ENCODE measurements at places on chromosomes 5 and 9.

GRCh38 chr5:75189353-75189752 lies 47.3 kb downstream of the ANKRD31 start:
- DNase-seq: no peak

- no peak for DNase-seq
Measured at GRCh38 chr5:139138809-139139208, 59.4 kb downstream of the SIL1 start.

GRCh38 chr5:124936626-124936933 lies 190.1 kb upstream of the ZNF608 start:
- DNase-seq: no peak

DNA sequence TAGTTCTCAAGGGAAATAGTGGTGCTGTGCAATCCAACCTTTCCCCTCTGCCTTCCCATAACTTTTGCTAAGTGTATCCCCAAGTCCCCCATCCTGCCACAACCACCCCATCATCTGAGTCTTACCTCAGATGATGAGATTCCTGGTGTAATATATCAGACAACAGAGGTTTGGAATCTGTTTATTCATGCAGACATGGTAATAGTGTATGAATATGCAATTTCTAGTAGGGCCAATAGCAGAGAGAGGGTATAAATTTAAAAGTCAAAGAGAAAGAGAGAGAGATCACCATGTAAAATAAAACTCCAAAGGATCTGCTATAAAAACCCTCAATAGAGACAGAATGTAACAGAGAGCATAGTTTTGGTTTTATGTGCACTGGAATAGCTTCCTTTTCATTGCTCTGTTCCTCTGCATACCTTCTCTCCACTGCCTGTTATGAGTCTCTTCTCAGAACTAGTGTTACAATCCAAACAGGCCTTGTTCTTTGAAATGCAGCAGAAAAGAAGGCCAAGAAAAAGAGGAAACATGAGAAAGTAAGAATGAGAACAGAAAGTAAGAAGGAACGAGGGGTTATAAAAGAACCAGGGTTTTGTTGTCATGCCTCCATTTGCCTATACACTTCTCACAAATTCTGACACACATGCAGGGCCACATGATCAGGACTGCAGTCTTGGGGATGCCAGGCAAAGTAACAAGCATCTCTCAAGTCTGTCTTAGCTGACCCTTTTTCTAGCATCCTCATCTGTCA lies 278.0 kb downstream of the CETN3 start:
- DNase-seq: no peak

GRCh38 chr9:35944841-35945240 lies 13.1 kb downstream of the OR2S2 start:
- DNase-seq: no peak

- DNase-seq: no peak
Measured at GRCh38 chr9:89808756-89809181, 204.0 kb downstream of the GADD45G start.

GRCh38 chr5:178869577-178869976 lies 9.8 kb downstream of the ZNF354B start:
- DNase-seq: no peak

DNA sequence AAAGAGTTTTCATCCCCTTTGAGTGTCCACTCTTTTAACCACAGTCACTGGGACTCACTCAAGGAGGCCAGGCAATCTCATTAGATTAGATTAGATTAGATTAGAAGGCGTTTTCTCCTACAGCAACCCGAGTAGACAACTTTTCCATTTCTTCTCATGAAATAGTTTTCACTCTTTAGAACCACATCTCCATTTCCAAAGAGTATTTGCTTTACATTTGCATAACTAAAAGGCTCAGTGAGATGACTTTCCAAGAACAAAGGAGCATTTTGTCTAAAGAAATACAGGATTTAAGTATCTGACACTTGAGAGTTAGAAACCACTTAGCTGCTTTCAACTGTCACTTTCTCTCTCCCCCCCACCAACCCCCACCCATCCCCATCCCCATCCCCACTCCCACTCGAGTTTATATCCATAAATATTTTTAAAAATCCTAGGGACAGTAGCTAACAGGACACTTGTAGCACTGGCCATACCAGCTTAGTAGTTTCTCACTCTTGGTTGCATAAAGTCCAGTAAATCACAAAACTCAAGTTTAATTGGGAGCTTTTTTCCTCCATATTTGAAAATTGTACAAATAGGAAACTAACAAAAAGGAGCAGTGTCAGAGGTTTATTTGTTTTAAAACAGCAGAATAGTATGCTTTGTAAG lies 2202.9 kb upstream of the WWC1 start:
- no peak for DNase-seq

DNA sequence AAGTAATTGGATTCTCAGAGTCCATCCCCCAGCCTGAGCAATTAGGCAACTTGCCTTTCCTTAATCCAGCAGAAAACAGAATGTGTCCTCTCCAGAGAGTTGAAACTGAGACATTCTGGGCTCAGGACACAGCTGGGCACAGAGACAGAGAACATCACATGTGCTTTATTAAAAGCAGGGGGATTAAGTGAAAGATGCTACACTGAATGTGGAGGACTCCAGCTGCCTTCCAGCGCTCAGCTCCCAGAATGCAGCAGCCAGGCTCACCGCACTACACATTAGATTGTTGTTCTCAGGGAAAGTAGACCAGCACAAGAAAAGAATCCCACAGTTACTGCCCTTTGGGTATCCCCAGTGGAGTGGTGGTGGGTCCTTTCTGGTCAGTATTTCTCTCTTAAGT lies 141.6 kb upstream of the IL12B start:
- DNase-seq: no peak

DNA sequence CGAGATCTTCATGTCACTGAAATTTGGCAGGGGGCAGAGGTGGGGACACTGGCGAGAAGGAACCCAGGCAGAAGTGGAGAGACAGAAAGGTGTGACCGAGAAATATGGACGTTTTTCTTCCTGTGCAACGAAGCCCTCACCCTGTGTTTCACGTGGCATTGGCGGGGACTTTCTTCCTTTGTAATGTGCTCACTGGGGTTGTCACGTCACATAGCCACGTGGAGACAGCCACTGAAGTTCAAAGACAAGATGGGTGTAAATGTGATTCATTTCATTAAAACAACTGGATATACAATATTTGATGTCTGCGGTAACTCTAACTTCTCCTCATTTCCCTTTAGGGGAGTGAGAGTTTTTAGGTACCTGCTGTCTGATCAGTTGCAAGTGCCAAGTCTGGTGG lies 225.7 kb downstream of the FSTL4 start:
- no peak for DNase-seq

- DNase-seq: no peak
Measured at GRCh38 chr9:34876096-34876495, 82.0 kb upstream of the PHF24 start.

DNA sequence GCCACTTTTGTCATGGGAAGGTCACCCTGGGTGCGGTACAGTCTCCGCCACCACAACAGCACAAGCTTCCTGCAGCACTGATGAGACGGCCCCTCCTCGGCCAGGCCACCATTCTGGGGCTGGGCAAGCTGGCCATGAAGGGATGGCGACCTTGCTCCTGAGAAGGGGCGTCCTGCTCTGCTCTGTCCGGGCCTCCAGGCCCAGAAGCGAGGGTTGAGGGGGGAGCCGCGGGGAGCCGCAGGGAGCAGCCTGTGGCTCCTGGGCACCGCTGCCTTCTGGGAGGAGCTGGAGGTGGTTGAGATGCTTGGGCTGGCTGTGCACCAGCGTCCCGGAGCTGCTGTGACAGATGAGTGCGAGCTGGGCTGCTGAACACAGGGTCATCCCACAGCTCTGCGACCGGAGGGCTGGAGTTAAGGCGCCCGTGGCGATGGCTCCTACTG lies 84.3 kb upstream of the RAPGEF1 start:
- no peak for DNase-seq

DNA sequence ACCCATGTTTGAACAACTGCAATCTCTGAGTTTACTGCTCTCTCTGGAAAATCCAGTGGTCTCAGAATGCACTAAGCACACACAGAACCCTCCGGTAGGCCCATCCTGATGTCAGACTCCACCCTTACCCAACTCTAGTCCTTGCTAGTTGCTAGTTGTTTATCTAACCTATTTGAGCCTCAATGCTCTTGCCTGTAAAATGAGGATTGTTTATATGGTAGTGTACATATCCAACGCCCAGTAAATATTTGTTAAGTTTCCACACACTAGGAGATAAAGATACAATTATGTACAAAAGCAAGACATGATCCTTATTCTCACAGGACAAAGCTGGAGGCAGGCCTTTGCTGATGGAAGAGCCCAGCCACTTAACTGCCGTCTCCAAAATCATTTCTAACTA lies 192.2 kb downstream of the SPOCK1 start:
- DNase-seq: no peak

DNA sequence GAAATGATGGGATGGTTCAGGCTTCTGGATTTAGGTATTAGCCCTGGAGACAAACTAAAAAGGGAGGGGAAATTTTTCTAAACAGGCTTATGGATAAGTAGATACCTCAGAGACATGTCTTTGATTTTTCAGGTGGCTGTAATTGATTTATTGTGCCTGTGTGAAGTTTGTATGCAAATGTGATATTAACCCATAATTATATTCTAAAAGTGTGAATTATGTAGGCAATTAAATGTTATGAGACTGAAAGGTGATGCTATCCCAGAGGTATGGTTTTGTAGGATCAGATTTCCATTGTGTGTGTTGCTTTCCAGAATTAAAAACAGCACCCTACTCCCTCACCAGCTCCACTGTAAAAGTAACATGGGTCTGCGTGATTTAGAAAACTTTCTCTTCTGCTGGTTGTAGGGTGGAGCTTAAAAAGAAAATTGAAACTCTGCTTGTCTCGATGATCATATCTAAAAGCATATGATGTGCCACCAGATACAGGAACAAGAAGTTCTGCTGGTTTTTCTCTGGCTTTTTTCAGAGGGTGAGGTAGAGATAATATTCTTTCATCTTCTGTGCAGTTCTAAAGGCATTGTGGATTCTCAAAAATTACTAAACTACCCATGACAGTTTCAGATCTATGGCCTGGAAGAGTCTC lies 71.8 kb upstream of the TAF11L2 start:
- no peak for DNase-seq

DNA sequence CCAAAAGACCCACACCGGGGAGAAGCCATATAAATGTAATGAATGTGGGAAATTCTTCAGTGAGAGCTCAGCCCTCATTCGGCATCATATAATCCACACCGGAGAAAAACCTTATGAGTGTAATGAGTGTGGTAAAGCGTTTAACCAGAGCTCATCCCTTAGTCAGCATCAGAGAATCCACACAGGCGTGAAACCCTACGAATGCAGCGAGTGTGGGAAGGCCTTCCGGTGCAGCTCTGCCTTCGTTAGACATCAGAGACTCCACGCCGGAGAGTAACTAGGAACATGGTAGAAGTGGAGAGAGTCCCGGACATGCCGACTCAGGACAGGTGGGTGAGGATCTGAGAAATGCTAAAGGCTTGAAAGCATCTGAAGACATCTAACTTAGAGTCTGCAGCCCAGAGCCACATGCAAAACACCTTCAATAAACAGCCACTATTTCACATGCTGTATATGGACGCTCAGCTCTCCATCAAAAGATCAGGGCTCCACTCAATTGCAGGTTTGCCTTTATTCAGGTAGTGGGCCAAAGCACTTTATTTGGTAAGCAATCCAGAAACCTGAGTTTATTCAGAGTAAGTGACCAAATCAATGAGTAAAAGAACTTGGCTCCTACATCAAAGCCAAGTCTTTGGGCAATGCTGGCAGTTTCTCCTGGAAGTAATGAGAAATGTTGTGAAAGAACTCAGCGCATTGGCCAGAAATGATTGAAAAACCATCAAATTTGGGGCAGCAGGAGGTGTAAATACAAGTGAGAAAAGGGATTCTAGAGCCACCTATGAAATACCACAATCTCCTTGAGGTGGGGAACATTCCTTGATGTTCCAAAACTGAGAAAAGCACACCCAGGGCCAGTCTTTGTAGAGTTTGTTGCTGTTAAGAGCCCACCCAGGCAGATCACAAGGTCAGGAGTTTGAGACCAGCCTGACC lies 6.0 kb downstream of the RPL12 start:
- no peak for DNase-seq

- no peak for DNase-seq
Measured at GRCh38 chr9:76155361-76155760, 238.9 kb downstream of the RFK start.

DNA sequence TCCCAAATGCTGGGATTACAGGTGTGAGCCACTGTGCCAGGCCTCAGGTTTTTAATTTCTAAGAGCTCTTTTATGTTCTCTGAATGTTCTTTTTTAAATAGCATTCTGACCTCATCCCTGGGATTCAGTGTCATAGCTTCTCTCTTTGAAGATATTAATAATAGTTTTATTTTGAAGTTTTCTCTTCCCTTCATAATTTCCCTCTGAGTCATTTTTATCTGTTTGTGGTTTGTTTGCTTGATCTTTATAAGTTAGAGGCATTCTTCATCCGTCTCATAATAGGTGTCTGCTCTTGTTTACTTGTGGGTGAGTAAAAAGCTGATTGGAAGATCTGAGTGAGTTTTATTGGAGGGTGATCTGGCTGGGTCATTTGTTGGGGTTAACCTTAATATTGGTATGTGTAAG lies 12.5 kb upstream of the MAMDC2 start:
- no peak for DNase-seq

GRCh38 chr5:149367249-149367971 lies 9.6 kb downstream of the PCYOX1L start:
- peak; percentile 22 for DNase-seq

DNA sequence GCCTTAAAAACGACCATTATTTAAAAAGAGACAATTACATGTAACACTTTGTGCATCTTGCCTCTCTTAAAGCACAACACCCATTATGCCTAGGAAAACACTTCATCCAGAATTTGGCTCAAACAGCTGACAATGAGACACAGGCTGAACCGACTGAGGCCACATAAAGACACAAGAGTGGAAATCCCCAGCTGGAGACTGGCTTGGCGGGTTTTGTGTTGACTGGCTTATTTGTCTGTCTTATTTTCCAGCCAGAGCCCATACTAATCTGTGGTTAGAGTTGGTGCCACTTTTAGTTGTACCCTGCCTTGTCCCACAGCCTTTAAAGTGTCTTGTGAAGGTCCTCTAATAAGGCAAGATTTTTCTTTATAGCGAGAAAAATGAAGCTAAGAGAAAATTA lies 21.2 kb downstream of the TRIM14 start:
- DNase-seq: no peak

- DNase-seq: no peak
Measured at GRCh38 chr9:73039271-73040263, 86.7 kb upstream of the ALDH1A1 start.

DNA sequence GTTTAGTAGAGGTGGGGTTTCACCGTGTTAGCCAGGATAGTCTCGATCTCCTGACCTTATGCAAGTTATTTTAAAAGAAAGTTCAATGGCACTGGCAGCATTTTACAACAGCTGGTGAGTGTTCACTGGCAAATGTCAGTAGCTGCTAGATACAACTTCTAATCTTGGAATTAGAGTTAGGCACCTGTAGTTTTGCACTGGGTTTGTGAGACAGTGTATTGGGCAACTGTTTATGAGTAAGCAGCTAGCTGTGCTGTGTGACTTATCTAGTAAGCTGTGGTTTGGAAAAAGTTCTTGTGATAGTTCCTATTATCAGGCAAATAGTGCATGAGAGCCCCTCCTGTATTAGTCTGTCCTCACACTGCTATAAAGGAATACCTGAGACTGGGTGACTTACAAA lies 61.5 kb downstream of the UBE2QL1 start:
- DNase-seq: no peak
